Right ventricle myocardium superior (tissue), 1 donor: ENCODE measurements at places on chromosomes 12 and 14. TPM values are rescaled to one million over a fixed set of nuclear protein-coding genes. Genes with fewer than 3 reads are reported as not detected.
A peak's percentile ranks its signal among the peaks of the same experiment; 100 is the strongest.

- no peak for DNase-seq
Measured at GRCh38 chr14:103928011-103928890, at the start of gene TDRD9. TSS of gene TDRD9 (plus strand) at chr14:103928456. CDS start at chr14:103928510, 54 bp downstream.

DNA sequence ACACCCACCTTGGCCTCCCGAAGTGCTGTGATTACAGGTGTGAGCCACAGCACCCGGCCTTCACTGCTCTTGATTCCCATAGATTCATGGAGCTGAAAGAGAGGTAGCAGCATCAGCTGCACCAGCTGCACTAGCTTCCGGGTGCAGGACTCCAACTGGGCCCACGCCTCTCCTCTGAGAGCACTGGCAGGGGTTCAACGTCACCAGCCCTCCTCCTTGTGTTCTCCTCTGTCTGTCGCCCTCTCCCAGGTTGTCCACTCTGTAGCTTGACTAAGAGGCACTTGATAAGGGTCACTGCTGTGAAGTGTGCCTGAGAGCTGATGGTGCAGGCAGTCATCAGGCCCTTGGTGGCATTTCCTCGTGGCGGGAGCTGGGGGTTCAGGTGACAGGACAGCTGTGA is 28.3 kb downstream of the MLXIP start:
- DNase-seq = peak; percentile 78

Gene C3AR1
- total RNA-seq = 7.3 TPM

Gene TSPAN19
- 0.27 TPM for total RNA-seq

Gene MGAT4C
- 2.6 TPM for total RNA-seq

Gene FAM222A
- 25.0 TPM for total RNA-seq

DNA sequence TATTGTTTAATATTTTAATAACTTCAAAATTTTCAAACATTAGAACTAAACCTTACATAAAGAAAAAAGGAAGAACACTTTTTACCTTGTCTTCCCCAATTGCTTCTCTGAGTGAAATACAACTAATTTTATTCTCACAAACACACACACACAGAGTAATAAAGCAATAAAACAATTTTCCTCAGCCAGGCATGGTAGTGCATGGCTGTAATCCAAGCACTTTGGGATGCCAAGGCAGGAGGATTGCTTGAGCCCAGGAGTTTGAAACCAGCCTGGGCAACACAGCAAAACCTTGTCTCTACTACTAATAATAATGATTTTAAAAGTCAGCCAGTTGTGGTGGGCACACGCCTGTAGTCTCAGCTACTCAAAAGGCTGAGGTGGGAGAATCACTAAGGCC is 13.1 kb downstream of the PPP1R12A start:
- DNase-seq = no peak

DNA sequence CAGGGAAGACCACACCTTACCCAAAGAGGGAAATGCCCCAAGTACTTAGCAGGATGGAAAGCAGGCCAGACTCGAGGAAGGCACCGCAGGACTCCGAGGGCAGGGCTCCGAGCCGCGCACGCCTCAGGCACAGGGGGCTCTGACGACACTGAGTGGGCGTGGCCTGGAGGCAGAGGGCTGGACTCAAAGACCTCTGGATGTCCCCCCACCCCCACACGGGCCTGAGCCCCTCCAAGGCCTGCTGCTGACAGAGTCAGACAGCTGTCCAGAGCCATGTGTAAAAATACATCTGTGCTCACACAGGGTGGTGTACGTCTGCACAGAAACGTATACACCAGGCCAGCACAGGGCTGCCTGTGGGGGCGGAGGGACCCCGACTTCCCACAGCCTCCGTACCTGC is 1.4 kb downstream of the AKT1 start:
- peak; percentile 78 for DNase-seq

DNA sequence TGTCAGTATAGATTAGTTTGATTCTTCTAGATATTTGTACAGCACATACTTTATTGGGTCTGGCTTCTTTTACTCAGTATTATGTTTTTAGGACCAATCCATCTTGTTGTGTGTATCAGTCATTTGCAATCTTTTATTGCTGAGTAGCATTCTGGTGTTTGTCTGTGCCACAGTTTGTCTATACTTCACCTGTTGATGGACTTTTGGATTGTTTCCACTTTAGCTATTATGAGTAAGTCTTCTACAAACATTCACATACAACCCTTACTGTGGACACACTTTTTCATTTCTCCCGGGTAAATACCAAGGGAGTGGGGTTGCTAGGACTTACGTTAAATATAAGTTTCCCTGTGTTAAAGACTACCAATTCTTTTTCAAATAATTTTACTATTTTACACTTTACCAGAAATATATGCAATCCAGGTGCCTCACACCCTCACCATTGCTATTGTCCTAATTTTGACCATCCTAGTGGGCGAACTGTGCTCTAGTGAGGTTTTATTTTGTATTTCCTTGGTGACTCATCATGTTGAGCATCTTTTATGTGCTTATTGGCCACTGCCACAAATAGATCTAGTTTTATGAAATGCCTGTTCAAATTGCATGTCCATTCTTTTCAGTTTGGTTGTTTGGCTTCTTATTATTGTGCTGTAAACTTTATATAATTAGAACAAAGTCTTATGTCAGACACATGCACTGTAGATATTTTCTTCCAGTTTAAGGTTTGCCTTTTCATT is 304.7 kb upstream of the TMTC1 start:
- no peak for DNase-seq

DNA sequence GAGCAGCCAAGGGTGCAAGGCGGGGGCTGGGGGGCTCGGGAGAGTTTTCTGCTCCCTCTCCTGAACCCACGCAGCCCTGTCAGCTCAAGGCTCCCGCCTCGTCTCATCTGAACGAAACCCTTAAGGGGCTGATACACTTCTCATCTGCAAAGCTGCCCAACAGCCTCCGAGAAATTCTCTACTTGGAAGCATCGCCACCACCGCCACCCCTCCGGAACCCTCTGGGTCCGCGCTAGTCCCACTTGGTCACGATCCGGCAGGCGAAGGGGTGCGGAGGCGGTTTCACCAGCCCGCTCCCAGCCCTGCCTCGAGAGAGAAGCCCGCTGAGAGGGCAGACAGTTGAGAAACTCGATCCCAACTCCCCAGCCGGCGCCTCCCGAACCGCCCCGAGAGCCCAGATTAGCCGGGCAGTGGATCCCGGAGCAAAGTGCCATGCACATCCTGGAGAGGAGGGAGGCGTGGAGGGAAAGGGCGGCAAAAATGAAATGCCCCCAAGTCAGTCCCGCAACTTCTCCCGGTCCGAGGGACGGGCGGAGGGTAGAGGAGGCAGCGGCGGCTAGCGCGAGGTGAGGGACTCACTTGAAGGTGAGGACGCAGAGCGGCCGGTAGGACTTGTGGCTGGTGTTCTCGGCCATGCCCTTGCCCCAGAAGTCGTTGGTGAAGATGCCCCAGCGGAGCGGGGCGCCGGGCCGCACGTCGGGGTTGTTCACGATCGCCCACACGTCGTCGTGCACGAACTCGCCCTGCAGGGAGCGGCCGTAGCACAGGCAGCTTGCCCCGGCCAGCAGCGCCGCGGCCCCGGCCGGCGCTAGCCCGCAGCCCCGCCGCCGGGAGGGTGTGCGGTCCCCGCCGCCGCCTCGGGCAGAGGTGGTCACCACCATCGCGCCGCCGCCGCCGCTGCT is 620 bp downstream of the TMTC1 start:
- DNase-seq = peak; percentile 64

Gene DBX2
- 0.08 TPM for total RNA-seq

DNA sequence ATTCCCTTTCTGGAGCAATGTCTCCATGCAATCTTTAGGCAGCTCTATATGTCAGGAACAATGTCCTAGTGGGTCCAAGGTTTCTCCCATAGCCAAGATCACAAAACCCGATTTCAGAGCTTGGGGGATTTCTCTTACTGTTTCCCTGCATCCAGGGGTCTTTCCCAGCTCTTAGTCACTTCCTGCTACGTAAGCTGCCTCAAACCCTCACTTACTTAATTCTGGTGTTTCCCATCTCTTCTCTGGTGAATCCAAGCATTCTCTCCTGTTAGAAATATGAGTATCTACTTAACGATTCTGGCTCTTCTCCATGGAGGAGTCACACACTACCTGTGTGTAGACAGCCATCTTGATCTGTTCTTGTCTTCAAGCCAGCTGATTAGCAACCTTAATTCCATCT is 80.0 kb downstream of the IFNG-AS1 start:
- no peak for DNase-seq

DNA sequence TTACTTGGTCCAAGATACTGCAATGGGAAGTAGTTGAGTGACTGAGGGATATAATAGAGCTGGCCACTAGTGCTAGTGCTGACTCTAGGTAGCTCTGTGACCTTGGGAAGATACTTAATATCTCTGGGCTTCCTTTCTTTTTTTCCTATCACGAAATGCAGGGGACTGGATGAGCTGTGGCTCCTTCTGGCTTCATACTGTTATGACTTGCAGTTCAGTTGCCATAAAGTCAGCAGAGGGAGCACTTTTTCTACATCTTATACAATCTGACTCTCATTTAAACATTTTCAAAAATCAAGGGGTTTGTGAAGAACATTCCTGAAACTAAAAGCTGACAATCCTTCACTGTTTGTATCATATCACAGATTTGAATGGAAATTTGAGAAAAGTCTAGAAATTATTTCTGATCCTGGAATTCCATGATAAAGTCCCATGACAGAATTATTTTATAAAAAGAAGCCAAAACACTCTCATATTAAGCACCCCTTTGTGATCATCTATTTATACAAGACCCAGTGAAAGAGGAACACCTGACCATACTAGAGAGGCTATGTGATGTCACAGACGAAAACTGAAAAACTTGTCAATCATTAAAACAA is 5.3 kb downstream of the BHLHE41 start:
- DNase-seq = no peak

Gene SYNDIG1L
- total RNA-seq = not detected

Gene MYF5
- not detected for total RNA-seq

- peak; percentile 57 for DNase-seq
Measured at GRCh38 chr14:61561657-61562276, 133.5 kb upstream of the HIF1A start.

DNA sequence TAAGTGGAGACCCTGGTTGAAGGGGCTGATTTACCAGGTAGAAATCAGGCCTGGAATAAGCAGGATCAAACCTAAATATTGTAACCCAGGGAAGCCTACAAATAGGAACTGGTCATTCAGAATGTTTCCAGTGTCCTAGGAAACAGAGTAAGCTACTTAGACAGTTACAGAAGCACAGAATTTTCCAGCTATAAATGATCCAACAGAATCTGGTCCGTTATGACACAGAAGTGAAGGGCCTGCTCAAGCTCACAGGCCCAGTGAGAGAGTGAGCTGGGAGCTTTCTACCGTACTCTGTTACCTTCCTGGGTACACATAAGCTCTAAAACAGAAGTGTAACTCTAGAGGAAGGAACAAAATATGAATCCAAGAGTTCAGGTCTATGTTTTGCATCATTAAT is 119.1 kb downstream of the TTC7B start:
- DNase-seq = no peak

Gene MEG3
- total RNA-seq = 24.7 TPM

DNA sequence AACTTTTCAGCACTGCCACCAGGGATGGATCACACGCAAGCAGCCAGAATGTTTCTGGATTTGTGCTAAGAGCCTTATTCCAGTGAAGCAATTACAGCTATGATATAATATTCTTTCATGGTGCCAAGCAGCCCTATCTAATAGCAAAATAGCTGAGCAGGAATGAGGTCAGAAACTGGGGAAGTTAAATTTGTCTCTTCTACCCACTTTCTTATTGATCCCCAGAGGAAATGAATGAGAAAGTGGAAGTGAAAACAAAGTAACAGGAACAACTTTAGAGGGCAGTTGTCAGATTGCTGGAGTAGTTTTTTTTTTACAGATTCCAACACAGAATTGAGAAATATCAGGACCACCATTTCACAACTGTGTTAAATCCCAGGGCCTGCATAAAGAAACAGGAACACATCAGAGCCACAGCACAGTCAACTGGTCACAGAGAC is 44.8 kb downstream of the GCH1 start:
- DNase-seq = no peak

GRCh38 chr12:68899251-68899771 is 33.7 kb downstream of the CPM start:
- no peak for DNase-seq

Gene ZNF10
- total RNA-seq = 5.2 TPM

DNA sequence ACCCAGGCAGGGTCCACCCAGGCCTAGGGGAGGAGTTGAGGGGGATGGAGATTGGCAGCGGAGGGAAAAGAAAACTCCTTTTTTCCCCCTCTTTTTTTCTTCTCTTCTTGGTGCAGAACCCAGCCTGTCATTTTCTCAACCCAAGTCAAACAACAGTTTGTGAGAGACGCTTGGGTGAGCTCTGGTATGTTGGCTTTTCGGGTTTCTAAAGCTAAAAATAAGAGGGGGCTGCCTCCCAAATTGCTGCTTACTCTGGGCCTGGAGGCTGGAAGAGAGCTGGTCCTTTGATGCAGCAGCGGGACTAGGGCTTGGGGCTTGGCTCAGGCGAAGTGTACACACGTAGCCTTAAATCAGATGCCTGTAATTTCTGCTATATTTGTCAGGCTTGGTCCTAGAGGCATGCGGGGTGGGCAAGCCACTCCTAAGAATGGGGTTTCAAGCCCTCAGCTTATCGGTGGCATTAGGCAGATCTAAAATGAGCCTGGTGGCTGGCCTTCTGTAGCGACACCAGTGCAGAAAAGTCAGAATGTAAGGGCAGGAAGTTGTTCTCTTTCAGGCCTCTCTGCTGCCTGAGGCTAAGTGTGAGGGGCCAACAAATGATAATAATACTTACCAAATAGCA is 816 bp upstream of the SLC8A3 start:
- DNase-seq = no peak

- DNase-seq = no peak
Measured at GRCh38 chr12:25242981-25243679, 7.6 kb downstream of the KRAS start.

DNA sequence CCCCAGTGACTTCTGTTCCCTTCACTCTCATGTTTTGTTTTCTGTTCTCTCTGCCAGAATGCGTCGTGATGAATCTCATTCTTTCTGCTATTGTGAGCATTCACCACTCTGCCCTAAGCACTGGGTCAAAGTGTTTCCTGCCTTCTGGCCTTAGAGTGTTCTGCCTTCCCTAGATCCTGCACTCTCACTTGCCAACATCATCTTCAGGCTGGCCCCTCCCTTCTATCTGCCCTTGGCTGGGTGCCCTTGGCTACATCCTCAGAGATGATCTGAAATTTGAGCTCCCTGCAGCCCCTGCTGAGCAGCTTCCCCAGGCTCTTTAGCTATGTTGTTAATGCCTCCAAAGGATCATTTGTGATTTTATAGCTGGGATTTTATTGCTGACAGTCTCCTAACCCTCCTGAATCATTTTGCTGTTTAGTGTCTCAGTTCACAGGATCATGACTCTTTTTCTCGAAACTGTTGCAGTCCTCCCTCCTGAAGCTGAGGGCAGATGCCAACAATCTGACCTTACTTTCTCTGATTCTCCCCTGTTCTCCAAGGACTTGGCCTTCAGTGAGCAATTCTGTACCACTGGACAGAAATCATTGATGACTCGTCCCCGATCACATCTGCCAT is 4.5 kb downstream of the DHRS2 start:
- DNase-seq = peak; percentile 59

- no peak for DNase-seq
Measured at GRCh38 chr14:76880449-76880848, 54.2 kb downstream of the LRRC74A start.
